Frontal cortex (tissue), 4 donors: ENCODE measurements at places on chromosomes 3 and 15. TPM values are rescaled to one million over a fixed set of nuclear protein-coding genes. Genes with fewer than 3 reads are reported as not detected.

SLC22A14 gene
- under 0.01 TPM for total RNA-seq

NTRK3 gene
- 34.6 TPM for total RNA-seq

GOLGA8T gene
- not detected for total RNA-seq

THRB gene
- 42.4 TPM for total RNA-seq

C15orf39 gene
- total RNA-seq = 0.41 TPM

CEP19 gene
- 10.6 TPM for total RNA-seq

ANXA2 gene
- total RNA-seq = 34.6 TPM

WDR93 gene
- total RNA-seq = 0.41 TPM

DNA sequence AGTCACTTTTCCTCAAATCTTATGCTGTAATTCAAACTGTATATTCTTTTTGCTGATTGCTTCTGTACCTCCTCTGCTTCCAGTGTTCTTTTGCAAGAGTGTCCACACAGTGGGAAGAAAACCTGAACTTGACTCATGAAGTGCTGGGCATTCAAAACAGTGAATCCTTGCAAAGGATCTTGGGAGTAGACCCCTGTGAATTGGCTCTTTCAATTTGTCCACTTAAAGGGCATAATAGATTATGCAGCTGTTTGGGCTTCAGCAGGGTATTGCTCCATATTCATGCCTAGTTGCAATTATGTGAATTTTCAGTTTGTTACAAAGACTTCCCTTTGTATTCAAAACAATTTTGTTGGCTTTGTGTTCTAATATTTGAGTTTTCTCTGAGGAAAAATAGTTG lies 11.4 kb downstream of the ZFAND6 start:
- no peak for DNase-seq

GRCh38 chr3:77837456-77838025 lies 797.6 kb downstream of the ROBO2 start:
- DNase-seq = no peak

DNA sequence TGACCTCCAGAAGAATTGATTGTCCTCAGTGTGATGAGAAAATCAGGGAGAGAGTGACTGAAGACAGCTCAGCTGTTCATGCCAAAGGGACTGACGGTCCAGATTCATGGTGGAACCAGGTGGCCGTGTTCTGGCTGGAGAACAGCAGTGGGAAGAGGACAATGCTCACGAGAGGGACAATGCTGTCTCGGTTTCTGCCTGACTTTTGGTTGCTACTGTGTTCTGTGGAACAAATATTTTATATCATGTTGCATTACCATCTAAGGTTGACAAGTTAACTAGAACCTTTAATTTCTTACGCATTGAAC lies 58.0 kb upstream of the ULK4 start:
- no peak for DNase-seq

DNA sequence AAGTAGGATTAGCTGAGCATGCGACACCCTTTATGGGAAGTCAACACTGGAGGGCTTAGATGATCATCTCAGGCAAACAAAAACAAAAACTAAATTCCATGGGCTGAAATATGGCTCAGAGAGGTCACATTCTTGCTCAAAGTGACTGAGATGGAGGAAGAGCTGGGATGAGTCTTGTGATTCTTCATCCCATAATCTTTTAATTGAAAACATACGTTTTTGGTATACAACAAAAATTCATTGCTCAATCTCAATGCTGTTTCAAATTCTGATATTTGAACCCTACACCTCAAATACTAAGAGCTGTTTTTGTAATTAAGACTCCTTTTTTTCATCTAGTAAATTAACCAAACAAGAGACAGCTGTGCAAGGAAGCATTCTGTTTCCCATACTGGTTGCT lies 257.0 kb downstream of the NR1D2 start:
- DNase-seq = no peak

DNA sequence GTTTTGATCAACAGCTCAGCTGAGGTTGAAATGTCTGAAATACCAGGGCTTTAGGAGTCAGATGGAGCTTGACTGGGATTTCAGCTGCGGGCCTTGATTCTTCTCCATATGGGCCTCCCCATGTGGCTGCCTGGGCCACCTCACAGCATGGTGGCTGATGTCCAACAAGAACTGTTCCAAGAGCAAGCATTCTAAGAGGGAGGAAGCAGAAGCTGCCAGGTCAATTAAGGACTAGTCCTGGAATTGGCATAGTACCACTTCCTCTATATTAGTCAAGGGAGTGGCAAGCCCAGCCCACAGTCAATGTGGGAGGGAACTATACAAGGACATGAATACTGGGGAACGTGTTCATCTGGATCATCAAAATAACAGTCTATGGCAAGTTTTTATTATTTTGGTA lies 181.7 kb upstream of the ANKRD28 start:
- no peak for DNase-seq

DNA sequence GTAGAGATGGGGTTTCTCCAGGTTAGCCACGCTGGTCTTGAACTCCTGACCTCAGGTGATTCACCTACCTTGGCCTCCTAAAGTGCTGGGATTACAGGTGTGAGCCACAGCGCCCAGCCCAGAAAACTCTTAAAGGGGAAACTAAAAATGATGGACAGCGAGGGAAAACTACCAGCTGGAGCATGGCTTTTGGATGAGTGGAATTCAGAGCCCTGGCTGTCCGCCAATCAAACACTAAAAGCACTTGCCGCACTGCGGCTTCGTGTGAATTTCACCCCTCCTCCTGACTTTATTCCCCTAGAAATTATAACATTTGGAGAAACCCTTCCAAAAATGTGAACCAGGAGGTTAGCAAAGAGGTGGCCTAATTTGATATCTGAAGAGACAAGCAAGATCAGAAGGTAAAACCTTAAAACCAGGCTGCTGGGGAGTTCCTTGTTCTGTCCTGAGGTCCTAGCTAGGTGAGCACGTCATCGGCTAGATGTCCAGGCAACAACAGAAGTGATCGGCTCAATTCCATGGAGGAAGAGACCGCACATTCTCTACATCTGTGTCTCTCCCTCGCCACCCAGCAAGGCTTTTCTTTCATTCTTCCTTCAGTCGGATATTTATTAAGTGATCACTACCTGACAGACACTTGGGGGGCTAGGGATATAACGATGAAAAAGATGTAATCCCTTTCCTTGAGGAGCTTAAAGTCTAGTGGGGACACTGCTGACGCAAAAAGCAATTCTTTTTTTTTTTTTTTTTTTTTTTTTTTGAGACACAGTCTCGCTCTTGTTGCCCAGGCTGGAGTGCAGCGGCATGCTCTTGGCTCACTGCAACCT lies 1.7 kb downstream of the TM4SF19 start:
- DNase-seq = no peak

GRCh38 chr3:17132286-17133115 lies 247.7 kb downstream of the PLCL2 start:
- DNase-seq = no peak

DNA sequence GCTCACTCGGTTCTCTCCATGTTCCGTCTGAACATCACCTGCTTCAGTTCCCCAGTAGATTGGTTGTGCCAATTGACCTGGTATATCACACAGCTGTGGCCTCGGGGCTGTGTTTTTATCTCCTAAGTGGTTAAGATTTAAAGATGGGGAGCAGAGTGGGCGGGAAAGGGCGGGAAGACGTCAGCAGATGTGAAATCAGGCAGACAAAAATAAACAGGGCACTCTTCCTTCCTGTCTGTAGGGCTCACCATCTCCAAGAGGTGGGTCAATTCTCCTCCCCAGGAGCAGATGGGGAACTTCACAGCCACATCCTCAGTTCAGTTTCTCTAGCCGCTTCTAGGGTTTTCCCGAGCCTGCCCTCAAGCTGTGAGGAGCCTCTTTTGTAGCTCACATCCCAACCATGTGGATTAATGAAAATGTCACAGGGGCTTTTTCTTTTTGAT lies 26.8 kb upstream of the LIMD1 start:
- DNase-seq = no peak

GRCh38 chr15:27017168-27017809 lies 46.3 kb downstream of the GABRG3 start:
- peak; percentile 66 for DNase-seq

DNA sequence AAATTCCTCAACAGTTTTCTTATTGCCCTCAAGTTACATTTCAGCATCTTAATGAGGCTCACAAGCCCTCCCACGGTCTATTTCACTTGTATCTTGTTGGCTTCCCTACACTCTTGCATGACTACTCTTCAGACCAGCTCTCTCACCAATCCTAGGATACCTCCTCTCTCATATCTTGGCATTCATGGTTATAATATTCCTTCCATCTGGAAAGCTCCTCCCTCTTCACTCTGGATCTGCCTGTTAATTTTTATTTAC lies 8.5 kb upstream of the CCDC80 start:
- no peak for DNase-seq

DNA sequence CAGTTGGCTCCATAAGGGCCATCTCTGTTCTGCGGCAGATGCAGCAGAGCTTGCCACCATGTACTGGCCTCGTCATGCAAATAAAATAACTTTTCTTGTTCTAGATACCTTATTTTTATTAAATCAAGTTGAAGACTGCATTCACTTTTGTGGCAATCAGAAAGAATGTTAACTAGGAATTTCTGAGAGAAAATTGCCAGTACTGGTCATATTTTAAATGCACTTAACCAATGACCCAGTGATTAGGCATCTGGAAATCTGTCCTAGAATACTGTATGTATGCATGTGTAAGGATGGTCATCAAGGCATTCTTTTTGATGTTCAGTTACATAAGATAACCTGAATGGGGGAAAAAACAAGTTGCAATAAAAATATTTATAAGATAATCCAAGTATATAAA lies 34.2 kb upstream of the CSPG5 start:
- DNase-seq = no peak

DNA sequence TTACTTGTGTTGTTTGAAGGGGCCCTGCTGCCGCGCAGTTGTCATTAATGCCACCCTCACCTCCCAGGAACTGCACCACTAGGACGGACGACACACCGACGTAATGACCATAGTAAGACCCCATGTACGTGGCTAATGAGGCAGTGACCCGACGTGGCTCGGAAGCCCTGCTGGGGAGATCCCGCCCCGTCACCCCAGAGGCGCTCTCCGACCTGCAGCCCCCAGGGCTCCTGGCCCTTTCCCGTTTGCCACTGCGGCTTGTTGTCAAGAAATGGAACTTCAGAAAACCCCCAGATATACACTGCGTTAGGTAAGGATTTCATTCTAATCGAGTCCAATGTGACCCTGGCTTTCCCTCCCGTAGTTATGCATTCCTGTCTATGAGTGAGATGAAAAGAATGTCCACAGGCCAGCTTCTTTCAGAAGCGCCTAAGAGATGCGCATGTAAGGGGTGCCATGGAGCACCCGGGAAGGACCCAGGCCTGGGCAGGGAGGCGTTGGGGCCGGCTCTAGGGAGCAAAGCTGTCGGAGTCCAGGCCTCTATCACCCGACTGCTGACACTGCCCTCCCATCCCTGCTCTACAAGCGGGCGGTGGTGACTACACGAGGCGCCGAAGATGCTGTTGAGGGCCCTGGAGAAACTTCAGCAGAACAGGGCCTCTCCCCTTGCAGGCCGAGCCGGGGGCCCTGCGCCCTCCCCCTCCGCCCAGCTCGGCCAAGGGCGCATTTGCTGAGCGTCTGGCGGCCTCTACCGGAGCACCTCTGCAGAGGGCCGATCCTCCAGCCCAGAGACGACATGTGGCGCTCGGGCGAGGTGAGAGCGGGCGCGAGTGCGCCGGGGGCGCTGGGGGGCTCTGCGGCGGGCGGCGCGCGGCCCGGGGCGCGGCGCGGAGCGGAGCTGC lies at the start of gene GABRA5:
Gene GABRA5 (plus strand): TSS at position 765 of the 902 bp plus-strand sequence. CDS start 2,187 bp downstream, outside the sequence.
- DNase-seq = no peak

GRCh38 chr15:32942401-32942841 lies 224.6 kb downstream of the GREM1 start:
- no peak for DNase-seq

DNA sequence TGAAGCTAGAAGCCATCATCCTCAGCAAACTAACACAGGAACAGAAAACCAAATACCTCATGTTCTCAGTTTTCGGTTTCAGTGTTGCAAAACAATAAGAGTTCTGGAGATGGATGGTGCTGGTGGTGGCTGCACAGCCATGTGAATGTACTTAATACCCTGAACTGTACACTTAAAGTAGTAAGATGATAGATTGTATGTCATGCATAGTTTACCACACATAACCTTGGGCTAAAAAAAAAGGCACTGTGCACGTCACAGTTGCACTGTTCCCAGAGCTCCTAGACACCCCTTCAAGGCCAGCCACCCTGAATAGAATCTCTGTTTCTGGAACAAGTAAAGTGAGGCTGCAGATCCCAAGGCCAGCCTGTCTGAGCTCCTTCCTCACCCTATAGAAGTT lies 243.3 kb upstream of the IGF1R start:
- no peak for DNase-seq

DNA sequence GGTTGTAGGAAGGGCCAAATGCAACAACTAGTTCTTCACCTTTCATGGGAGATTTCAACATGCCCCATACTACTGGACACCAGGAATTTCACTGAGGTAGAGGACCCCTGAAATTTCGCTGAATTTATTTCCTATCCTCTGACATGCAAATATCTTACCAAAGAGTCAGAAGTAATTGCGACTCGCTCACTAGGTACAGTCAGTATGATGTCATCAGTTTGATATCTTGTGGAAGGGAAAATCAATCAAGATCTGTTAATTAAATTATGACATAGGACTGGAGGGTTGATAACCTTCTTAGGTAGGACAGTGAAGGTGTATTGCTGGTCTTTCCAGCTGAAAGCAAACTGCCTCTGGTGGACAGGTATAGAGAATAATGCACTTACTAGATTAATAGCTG lies 74.9 kb upstream of the TNIK start:
- DNase-seq = no peak

DNA sequence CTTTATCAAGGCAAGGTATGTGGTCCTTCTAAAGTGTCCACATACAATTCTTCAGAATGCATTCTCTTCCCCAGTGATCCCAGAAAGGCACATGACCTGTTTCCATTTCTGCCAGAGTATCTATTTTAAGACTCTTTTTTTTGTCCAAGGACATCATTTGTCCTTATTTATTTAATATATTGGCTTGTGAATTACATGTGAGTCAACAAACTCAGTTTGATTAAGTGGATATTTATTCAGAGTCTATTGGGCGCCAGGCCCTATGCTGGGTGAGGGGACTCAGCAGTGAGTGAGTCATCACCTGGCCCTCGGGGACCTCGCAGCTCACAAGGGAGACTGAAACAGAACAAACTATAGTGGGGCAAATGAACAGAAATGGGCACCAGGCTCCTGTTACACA lies 136.8 kb downstream of the SNRK start:
- no peak for DNase-seq

DNA sequence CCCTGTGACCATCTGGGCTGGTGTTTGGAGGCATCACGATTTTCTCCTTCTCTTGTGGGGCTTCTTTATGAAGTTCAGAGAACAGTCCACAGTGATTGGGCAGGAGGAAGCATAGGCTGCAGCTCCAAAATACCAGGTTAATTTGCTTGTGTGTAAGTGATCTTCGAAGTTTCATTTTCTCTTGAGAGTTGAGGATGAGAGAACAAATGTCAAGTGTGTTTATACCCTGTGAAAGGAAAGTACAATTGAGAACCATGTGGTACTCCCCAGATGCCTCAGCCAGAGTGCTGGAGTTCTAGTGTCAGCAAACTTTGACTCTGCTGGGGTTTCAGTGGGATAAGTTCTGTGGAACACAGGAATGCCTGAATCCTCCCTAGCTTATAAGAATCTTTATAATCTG lies 357.1 kb upstream of the CFAP20DC start:
- DNase-seq = no peak

DNA sequence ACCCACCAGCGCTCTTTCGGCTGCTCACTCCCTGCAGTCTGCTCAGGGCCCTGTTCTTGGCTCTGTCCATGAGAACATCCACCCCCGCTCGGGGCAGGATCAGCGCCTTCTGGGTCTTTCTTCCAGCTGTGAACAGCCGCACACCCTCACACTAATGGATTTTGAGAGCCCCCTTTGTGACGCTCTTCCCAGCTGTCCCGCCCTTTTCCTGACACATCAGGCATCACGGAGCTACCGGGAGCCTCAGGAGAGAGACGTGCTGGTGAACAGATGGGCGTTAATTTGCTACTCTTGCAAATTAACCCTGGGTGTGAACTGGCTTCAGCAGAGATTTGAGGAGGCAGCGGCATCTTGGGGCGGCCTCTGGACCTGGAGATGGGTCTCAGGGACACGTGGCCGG lies 113.0 kb downstream of the TMEM266 start:
- DNase-seq = no peak
